ENCODE measurements at places on chromosomes 6 and 20.

DNA sequence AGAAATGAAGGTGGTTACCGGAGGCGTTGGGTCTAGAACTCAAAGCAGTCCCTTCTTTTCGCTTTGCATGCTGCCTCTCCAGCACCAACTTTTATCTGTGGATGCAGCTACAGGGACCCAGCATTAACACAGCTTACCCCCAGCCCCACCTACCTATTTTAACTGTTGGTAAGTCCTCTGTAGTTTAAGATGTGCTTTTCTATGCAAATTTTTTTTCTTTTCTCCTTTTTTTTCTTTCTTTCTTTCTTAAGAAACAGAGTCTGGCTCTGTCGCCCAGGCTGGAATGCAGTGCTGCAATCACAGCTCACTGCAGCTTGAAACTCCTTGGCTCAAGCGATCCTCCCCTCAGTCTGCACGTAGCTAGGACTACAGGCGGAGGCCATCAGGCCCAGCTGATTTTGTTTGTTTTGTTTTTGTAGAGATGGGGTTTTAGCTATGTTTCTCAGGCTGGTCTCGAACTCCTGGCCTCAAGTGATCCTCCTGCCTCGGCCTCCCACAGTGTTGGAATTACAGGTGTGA lies 6.5 kb upstream of the USP45 start:
- DNase-seq: no peak

GRCh38 chr6:132892929-132893771 lies 78.8 kb downstream of the RPS12 start:
- no peak for DNase-seq

- no peak for DNase-seq
These were observed 34.0 kb downstream of the VEGFA start for GRCh38 chr6:43803783-43804549.

DNA sequence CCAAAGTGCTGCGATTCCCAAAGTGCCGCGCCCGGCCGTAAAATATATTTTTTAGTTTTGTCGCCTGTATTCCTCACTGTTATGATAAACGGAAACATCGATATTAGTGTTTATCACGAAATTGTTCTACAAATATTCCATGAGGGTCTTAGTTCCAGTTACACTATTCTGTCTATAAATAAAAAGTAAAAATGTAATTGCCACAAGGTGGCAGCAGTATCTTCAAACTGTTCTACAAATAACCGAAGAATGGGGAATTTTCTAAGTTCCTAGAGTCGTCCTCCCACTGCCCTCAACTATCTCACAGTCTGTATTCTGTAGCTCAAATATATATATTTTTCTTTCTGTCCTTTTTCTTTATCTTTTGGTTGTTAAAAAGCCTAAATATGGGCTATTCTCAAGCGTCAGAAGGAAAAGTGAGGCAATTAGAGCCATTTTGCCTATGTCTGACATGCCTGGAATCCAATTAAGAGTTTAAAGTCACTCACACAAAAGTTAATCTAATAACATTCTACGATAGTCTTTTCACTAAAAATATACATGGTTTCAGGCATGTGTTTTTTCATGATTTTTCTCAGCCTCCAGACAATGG lies 14.2 kb upstream of the FAM162B start:
- DNase-seq: no peak

DNA sequence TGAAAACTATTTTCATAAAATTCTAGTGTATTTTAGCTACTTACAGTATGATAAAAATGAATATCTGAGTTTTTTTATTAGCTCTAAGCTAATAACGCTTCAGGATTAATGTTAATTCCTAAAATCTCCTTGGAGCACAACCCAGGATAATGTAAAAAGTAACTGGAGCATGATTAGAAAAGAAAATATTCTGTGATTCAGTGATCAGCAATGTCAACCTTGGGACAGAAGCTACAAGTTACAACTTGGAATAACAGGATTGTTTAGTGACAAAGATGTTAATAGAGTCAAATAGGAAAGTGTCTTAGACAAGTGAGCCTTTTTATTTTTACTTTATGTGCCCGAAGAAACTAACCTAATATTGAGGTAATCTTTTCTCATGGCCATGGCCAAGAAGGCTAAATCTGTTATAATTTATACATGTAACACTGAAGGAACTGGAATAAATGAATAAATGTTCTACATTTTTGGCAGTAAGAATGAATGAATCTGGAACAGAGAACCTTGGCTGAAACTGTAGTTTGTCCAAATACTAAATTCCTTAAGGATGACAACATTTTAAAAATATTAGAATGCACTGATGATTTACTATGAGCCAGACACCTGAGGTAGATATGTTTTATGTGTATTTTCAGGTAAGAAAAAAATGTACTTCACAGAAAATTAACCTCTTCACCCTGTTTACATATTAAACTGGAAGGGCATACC lies 994.0 kb downstream of the GRIK2 start:
- DNase-seq: no peak

- DNase-seq: no peak
These were observed 26.0 kb upstream of the SYNDIG1 start for GRCh38 chr20:24443436-24443835.

- DNase-seq: no peak
These were observed 27.8 kb downstream of the PRSS16 start for GRCh38 chr6:27275025-27275956.

DNA sequence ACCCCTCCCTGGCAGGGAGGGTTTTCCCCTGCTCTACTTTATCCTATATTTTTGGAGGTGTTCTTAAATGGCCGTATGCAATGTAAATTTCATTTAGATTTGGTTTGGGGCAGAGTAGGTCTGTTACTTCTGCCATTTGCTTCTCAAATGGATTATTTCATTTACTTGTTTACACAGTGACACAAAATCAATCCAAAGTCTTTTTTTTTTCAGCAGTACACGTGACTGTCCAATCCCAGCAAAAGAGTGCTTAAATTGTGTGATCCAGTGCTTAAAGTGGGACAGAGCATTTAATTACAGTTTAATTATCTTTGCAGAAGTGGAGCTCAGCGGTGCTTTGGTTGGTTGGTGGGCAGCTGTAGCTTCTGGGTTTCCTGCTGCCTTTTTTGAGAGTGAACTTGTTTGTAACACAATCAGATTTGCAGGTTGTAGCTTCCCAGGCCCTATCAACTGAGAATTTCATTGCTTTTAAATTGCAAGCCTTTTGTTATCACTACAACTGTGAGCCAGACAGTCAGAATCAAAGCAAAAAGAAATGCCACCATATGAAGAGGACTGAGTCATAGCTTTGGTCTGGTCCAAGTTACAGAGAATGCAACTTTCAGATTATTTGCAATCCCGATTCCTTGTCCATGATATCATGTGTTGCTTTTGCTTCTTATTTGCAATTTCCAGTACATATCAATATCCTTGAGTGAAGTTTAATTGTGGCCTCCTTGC lies 216.9 kb downstream of the DOK5 start:
- no peak for DNase-seq

- DNase-seq: no peak
These were observed 23.0 kb downstream of the SPTLC3 start for GRCh38 chr20:13031751-13032150.

DNA sequence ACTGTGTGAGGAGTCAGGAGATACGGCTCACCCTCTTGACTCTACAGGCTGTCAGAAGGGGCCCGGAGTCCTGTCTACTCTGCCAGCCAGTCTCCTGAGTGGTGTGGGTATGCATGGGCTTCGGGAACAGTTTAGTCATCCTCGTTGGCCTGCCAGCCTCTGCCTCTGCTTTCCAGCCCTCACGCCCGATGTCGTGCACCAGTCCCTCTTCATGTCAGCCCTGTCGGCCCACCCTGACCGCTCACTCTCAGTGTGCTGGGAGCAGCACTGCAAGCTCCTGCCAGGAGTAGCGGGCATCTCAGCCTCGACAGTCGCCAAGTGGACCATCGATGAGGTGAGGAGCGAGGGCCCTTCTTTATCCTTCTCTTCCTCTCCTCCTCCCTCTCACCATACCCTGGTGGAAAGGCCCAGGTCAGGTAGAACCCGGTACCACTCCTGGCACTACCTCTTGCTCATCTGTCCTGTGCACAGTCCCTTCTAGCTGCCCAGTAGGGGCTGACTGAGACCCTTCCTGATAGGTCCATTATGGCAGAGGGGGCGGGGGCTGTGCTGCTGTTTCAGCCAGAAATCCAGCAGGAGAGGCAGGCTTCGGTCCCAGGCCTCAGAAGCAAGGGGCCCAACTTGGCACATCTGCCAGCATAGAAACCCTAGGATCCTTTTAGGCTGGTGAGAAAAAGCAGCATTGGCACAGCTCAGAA lies 18.7 kb upstream of the SGK2 start:
- DNase-seq: no peak
